ENCODE measurements at places on chromosomes 16 and 17.

DNA sequence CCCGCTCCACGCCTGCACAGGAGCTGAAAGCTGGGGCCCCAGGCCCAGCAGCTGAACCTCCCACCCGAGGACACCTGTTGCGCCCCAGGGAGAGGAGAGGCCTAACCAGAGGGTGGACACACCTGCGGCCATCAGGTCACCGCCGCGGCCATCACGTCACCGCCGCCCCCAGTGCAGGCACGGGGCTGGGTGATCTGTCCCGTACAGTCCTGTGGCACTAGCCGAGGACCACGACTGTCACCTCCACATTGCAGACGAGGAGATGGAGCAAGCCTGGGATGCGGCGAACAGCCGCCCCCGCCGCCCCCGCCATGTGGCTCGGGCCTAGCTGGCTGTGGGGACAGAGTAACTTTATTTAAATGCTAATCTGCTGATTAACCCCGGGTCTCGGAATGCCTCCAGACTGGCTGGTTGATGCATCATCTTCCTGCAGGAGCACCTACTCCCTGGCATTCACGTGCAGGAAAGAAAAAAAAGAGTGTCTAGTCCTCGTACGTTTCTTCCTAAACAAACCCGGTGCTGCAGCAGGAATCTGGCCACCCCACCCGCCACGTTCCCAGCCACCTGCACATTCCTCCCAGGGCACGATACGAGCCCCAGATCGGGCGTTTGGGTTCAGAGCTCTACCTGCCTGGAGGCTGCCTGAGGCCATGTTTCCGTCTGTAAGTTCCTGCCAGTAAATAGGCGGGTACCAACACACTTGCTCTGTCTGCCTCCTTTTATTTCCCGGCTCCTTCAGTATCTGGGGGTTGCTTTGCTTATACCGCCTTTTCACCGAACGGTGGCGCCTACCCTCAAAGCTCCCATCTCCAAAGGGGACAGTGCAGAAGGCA lies 29.9 kb downstream of the PIEZO1 start:
- DNase-seq: peak; percentile 3

- DNase-seq: peak; percentile 10
Measured at GRCh38 chr17:40778461-40778860, 3.9 kb downstream of the KRT27 start.

GRCh38 chr17:45740553-45741330 lies 43.4 kb upstream of the CRHR1 start:
- DNase-seq: peak; percentile 98

GRCh38 chr16:11162586-11163268 lies 93.3 kb downstream of the SOCS1 start:
- no peak for DNase-seq

- DNase-seq: no peak
Measured at GRCh38 chr17:65966072-65966695, 225.7 kb downstream of the CEP112 start.

DNA sequence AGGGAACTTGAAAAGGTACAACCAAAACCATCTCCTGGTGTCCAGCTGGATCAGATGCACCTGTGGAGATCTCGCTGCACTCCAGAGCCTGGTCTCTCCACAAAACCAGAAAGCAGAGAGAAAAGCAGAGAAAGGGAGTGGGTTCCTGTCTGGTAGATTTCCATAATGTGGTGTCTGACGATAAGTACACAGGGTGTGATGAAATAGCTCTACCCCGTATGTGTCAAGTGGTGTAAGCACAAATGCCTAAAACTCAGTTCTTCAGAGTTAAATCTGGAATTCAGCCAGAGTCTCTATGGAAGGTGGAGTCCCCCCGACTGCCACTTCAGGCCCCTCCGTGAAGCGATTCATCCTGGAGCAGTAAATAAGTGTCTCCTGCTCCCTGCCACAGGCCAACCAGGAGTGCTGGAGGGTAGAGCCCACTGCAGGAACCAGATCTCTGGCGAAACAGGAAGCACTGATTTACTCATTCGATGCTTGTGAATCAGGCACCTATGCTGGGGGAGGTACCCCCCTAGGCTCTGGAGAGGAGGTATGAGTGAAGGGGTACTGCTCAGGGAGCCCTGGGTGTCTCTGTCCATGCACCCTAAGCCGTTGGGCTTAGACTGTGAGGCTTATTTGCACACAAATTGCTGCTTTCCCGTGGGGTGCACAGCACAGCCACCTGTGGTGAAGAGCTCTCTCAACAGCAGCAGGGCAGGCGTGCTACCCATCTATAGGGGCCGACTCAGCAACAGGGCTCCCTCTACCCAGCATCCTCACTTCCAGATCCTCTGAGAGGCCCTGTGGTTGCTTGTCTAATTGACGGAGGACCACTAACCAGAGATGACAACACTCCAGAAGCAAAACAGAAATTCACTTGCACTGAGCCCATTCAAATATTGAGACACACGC lies 97.1 kb upstream of the MYOCD start:
- DNase-seq: no peak

DNA sequence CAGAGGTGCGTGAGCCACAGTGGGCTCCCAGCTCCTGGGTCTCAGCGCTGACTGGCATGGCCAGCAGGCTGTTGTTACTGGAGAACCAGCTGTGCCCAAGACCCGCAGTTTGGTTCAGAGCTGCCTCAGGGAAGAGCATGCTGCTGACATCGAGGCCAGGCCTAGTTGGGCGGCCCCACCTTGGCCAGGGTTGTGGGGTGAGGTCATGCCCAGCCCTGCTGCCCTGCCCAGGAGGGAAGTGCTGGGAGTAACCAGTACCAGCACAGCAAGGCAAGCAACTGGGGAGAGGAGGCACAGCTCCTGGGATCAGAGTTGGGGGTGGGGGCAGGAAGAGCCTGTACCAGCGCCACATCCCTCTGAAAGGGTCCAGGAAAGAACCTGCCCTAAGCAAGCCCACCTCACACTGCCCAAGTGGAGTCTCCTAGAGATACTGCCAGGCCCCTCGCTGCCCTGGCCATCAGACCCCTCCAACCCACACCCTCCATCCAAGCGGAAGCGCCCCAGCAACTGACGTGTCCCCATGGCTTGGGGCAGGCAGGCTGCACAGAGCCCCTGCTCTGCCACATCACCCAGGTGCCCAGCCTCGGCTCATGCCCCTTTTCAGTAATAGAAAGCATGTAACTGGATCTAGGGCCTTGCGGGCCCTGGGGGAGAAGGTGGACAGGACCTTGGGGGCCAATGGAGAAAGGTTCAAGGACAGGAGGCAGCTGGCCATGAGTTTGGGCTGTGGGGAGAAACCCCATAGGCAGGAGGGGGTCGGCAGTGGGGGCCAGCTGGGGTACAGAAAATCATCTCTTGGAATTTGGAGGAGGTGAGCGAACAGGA lies 990 bp downstream of the DOK4 start:
- no peak for DNase-seq

DNA sequence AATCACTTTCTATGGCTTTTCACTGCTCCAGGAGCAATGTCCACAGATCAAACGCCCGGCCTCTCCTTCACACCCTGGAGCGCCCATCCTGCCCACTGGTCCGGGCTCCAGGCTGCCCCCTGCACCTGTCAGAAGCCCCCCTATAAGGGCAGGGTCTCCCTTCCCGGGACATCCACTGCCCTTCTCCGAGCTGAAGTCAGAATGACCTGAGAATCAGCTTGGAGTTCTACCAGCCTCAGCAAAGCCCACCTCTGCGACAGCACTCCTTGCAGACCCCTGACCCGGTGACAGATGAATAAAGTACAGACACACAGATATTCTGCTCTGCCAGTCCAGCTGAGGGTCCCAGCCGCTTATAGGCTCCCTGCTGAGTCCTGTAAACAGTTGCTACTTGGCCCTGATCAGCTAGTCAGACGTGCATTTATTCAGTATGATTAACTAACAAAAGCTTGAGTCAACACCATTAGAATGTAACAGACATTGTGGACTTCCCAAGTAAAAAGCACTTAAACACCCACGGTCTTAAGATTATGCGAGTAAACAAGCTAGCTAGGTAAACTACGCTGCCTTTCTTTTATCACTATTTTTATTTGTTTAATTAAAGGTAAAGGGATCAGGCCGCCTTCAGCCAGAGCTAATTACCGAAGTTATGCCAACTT lies 4.8 kb downstream of the SLC7A5 start:
- peak; percentile 72 for DNase-seq

DNA sequence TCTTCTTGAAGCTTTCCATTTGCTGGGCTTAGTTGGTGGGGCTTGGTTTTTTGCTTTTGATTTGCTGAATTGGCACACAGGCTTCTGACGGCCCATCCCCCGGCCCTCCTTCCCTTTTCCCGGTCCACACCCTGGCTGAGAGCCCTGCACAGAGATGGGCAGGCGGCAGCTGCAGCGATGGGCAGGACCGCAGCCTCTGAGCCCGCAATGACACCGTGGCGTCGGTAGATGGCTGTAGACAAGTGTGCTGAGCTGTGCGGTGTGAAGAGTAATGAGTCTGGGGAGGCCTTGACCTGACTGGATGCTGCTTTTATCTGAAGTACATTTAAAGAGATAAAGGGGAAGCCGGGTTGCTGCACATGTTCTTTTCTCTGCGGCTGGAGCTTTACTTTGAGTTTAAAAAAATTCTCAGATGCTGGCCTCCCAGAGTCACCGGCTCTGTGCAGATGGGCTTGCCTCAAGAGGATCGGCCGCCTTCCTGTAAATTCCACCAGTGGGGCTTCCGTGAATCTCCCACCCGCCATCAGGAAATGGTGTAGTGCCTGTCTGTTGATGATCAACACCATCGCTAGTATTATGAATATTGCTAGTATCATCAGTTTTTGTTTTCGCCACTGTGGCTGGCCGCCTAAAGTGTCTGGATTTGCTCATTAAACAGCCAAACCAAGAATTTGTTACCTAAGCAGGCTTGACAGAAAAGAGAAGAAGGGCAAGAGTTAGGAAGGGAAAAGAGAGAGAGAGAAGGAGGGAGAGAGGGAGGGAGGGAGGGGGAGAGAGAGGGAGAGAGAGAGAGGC lies 245.6 kb upstream of the RBFOX1 start:
- DNase-seq: peak; percentile 25

- DNase-seq: no peak
Measured at GRCh38 chr16:2860826-2861567, 3.0 kb upstream of the PRSS22 start.

DNA sequence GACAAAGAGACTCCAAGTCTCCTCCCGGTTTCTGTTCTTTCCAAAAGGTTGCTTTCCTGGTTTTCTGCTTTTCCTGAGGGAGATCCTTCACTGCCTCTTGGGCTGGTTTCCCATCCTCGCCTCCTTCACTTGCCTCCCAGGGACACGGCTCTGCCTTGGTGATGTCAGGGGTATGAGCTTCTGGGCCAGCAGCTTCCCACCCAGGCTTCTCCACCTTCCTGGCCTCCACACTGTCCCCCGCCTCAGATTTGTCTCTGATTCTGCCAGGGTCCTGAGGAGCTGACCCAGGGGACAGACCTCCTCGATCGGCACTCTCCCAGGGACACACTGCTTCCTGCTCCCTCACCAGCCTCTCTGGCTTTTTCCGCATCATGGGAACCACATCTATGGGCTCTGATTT lies 14.5 kb downstream of the GPR179 start:
- DNase-seq: no peak

GRCh38 chr16:88561485-88562359 lies 8.5 kb upstream of the ZC3H18 start:
- peak; percentile 44 for DNase-seq

- no peak for DNase-seq
Measured at GRCh38 chr17:50211249-50212120, 10.1 kb upstream of the COL1A1 start.

DNA sequence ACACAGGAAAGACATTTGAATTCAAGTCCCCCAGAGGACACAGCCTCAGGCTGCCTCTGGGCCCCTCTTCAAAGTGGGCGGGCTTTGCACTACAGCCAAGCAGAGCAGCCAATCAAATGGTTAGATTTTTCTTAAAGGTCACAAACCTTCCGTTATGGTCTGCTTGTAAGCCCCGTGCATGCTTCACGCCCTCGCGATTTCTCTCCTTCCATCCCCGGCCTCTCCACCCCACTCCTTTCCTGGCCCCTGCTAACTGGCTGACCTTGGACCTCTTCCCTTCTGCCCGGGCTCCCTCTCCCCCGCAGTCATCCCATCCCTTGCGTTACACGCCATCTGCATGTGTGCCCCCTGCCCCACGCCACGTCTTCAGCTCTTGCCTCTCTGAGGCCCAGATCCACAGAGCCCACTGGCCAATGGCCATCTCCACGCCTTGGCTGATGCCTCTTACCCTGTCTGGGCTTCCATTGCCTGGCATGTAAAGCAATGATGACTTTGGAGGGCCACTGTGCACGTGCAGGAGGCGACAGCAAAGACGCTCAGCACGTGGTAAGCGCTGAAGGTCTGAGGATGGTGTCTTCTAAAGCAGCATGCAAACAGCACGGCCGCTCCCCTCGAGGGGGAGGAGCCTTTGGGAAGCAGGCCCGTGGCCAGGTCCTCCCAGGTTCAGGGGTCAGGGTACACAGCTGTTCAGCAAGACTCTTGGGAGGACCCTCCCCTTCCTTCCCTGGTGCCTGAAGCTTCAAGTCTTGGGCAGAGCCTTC lies 86.8 kb downstream of the ZDHHC7 start:
- DNase-seq: peak; percentile 45

DNA sequence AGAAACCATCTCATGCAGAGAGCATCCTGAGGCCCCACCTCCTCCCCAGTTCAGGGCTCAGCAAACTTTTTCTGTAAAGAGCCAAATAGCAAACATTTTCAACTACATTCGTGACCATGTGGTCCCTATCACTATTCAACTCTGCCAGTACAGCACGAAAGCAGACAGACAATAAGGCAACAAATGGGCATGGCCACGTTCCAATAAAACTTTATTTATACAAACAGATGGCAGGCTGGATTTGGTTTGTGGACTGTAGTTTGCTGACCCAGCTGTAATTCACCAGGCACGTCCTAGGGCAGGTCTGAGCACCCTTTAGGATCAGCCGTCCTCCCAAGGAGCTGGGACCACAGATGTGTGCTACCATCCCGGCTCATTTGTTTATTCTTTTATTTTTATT lies 27.1 kb upstream of the GPRC5C start:
- peak; percentile 33 for DNase-seq

DNA sequence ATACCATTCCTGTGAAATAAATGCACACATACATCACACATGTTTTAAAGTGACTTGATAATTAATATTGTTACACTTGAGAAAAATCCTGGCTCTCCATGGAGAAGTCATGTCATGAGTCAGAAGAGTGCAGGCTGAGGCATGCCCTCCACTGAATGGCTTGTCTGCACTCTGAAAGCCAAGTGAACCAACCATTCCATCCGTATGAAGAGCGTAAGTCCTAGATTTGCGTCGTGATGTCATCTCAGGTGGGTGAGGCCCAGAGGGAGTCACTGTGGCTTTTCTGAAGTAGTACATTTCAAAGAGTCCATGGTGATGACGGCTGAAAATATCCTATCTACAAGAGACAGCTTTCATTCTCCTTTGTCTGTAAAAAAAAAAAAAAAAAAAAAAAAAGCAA lies 83.5 kb upstream of the IRX5 start:
- DNase-seq: no peak

GRCh38 chr16:83599789-83600462 lies 207.9 kb upstream of the HSBP1 start:
- no peak for DNase-seq

DNA sequence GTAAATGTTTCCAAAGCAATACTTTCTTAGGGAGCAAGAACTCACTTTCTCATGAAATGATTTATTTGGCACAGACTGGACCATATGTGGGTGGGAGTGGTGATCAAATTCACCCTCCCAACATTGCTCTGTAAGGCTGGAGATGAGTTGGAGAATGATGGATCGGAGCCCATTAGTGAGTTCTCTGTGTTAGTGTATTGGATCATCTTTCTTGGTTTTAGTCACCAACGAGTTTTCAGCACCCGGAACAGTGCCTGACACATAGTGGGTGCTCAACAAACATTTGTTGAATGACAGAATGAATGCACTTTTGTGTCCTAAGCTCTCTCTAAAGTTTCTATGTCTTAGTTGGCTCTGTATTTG lies 104.5 kb upstream of the FAM20A start:
- DNase-seq: no peak
